ENCODE measurements at places on chromosomes 5 and 9.

DNA sequence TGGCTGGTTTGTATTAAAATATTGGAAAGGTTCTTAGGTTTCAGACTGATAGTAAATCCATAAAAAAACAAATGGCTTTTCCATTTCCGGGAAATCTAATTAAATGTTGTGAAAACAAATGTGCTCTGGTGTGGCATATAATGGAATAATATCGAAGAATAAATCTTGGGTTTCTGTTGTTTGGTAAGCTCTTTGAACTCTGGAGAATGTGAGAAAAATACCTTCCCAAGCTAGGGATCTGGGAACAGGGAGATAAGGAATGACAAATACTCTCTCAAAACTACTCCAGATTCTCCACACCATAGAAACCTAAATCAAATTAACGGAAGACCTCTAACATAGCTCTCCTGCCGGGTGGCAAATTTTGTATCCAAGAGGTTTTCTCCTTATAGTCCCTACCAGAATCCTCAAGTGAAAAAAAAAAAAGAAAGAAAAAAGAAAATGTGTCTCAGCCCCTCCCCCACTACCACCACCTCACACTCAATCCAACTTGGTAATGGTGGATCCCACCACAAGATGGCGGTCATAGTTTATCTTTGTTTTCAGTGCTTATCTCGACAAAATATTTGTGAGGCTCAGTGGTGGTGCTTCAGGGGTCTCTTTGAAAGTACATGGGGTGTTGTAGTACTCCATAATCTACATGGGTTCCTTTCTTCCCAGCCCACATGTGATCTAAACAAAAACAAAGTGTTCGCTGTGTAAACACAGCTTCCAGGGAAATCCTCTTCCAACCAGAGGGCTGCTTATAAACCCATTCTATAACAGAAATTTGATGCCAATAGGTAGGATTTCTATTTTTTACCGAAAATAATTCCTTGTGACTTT lies 54.5 kb upstream of the FST start:
- no peak for DNase-seq

GRCh38 chr5:132298298-132299212 lies 4.4 kb downstream of the SLC22A4 start:
- DNase-seq: no peak

GRCh38 chr5:91469517-91470165 lies 86.5 kb upstream of the ARRDC3 start:
- DNase-seq: no peak

DNA sequence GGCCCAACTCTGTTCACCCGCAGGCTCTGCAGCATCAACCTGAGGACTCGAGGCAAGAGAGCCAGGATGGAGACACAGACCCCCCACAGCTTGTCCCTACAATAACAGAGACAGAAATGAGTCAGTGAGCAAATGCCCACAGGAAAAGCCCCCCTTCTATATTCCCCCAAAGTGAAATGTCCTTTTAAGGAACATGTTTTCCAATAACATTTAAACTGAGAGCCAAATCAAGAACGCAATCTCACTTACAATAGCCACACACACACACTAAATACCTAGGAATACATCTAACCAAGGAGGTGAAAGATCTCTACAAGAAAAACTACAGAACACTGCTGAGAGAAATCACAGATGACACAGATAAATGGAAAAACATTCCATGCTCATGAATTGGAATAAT lies 49.0 kb downstream of the TEX10 start:
- DNase-seq: no peak

- no peak for DNase-seq
These were observed 63.1 kb upstream of the NR3C1 start for GRCh38 chr5:143466632-143467031.

- DNase-seq: no peak
These were observed 103.9 kb upstream of the DAPK1 start for GRCh38 chr9:87393706-87394230.

- no peak for DNase-seq
These were observed 8.9 kb upstream of the PTAR1 start for GRCh38 chr9:69768716-69769115.

DNA sequence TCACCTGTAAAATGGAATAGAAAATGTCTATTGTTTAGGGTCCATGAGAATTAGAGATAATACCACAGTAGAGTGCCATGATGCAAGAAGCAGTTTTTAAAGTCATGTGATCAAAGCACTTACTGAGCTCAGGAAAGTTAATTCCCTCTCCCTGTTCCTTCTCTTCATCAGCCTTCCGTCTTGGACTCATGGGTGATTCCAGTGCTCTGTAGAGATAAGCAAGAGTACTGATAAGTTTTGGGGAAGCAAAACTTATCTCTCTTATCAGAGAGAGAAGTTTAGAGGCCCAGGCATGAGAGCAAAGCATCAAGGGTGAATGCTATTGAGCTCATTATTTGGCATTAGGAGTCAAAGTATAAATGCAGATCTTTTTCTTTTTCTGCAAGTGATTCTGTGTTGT lies 410.1 kb downstream of the AGTPBP1 start:
- no peak for DNase-seq

- no peak for DNase-seq
These were observed 171.2 kb upstream of the ACTBL2 start for GRCh38 chr5:57653636-57654290.

DNA sequence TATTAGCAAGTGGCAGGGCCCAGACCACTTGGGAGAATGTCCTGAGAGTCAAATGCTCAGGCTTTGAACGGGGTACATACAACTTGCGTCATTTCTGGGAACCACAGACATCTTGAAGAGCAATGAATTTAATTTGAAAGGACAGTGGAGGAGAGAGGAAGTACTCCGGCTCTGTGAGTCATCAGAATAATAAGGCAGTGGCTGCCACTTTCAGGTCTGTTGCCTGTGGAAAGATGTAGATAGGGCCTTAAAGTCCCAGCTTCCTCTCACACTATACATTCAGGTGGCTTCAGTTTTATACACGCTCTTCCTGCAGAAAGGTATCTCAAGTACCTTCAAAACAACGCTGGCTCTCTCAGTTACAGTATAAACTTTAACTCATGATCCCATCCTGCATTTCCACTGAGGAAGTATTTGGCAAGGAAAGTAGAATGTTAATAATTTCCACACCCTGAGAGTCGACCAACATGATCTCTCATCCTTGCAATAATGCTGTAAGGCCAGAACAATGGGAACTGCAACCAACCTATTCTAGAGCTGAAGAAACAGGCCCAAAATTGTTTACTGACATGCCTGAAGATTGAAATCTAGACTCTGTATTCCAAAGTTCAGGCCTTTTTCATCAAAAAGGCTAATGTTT lies 6.8 kb upstream of the PRUNE2 start:
- DNase-seq: no peak

- no peak for DNase-seq
These were observed 148.1 kb downstream of the NPR3 start for GRCh38 chr5:32859211-32859641.

DNA sequence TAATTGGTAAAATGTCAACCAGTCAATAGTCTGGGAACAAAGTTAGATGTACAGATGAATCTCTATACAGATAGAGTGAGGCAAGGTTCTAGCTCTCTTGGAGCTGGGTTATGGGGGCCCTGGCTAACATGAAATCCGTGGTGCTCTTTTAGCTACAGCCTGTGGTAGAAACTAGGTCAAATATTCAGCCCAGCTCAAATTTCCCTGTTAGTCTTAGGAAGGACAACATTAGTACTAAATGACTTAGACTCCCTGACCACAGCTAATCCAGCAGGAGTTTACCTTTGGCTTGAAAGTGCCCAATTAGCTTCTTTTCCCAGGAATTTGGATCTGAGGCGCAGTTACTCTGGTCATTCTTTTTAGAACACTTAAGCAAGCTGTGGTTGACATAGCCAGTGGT lies 170.5 kb downstream of the DMRTA1 start:
- DNase-seq: no peak

GRCh38 chr5:80928073-80928472 lies 32.1 kb upstream of the RASGRF2 start:
- no peak for DNase-seq

DNA sequence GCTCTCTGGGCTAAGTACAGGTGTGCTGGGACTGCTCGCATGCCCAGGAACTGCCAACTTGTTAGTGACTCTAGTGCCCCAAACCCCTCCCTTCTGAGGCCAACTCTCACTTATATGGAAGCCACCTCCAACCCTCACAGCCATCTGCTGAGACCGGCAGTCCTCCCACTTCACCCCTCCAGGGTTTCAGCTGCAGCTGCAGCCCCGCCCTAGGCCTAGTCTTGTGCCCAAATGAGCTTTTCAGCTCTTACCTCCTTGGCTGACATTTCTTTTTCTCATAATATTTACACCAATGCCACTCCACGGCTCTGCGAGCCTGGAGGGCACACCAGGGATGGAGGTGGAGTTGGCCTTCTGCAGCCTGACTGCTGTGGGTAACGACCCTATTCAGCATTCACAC lies 166.6 kb downstream of the ROR2 start:
- no peak for DNase-seq

GRCh38 chr5:61328791-61329549 lies 3.1 kb upstream of the ZSWIM6 start:
- DNase-seq: no peak

GRCh38 chr5:169183576-169183975 lies 117.4 kb downstream of the SLIT3 start:
- DNase-seq: no peak

- no peak for DNase-seq
These were observed 291.3 kb downstream of the TMEM232 start for GRCh38 chr5:110435207-110435606.

GRCh38 chr9:7185612-7186011 lies 427.8 kb downstream of the KDM4C start:
- no peak for DNase-seq

DNA sequence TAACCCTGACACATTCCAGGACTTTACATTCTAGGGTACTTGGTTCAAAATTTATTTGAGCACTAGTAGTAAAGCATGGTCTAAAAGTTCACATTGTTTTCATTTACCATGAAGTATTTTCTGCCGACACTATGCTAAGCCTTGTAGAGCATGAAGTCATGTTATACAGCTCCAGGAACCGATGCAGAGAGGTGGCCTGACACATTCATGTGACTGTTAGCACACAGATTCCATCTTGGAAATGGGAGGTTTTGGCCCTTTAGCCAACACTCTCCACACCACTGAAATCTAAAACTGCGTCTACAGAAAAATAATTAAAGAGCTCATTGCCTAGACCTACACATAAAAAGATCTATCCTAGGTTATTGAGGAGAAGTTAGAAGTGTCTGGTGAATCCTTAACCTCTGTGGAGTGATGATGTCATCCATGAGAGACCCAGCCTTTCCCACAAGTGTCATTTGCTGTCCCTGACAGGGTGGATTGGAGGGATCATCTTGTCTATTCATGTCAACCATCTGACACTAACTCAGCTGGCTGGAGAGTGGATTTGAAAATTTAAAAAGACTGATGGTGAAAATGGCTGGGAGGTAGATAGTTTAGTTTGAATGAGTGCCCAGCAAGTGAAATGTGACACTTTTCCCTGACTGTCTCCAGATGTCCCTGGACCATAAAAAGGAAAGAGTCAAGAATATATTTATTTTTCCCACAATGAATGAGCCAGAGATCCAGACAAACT lies 1.3 kb downstream of the RANBP3L start:
- DNase-seq: no peak

DNA sequence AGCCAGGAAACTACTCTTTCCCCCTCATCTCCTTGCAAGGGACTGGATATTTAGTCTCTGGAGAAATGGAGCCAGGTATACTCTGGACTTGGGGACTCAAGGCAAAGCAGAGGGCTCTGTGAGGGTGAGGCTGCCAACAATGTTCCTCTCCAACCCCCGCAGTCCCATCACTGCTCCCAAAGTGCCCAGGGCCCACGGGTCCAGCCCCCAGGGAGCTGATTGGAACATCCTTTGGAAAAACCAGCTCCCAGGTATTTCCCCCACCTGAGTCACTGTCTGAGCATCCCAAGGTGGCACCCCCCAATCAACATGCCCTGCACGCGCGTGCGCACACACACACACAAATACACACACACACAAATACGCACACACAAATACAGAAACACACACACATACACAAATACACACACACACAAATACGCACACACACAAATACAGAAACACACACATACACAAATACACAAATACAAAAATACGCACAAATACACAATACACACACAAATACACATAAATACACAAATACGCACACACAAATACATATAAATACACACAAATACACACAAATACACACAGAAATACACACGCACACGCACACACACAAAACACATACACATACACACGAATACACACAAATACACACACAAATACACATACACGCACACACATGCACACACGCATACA lies 137.4 kb downstream of the DAB2IP start:
- no peak for DNase-seq

DNA sequence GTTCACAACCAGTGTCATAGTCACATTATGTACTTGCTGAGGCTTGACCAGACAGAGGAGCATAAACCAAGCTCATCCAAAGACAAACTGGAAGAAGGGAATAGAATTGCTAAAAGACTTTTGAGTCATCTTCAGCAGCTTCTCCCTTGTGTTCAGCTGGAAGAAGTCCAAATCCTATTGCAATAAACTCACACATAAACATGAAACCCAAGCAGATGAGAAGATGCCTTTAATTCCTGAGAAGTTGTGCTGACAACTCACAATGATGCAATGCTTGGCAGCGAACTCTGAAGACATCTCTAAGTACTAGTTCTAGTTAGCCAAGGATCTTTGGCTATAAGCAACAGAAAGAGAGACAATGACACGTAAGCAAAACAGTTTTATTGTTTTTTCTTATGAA lies 642.1 kb downstream of the KCTD16 start:
- no peak for DNase-seq

GRCh38 chr9:1198085-1198484 lies 147.9 kb downstream of the DMRT2 start:
- DNase-seq: no peak

GRCh38 chr5:89011778-89012711 lies 129.1 kb upstream of the MEF2C start:
- no peak for DNase-seq

DNA sequence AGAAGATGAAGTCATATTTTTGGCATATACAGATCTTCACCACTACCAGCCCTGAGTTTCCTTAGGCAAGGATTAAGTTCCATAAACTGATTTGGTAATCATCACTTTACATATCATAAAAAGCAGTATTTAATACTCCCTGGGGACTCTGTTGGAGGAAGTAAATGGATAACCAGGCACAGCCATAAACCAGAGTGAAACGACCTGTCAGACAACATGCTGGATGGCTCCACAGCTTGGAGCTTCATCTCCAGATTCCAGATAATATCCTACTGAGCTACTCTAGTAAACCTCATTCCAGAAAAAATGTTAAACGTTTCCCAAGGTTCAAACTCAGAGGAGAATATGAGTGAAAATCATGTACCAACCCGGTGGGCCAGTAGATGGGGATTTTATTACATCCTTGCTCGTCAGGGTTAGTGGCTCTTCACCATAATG lies 109.2 kb downstream of the BASP1 start:
- no peak for DNase-seq

DNA sequence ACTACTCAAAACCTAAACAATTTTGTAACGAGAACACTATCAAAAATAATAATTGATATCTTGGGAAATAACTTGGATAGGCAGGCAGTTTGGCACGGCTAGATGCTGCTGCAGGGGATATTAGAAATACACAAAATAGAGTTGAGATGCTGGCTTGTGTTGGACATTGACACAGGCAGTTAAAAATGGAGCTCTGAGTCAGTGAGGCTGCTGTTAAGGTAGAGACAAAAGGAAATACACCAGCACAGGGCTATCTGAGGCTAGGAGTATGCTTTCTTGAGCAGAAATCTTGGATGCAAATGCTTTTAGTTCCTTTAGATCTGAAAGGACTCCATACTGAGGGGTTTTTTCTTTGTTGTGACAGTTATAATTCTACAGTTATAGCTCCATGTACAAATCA lies 16.6 kb downstream of the TENT2 start:
- DNase-seq: no peak

GRCh38 chr5:180139731-180140055 lies 68.1 kb upstream of the RNF130 start:
- no peak for DNase-seq

GRCh38 chr9:6779417-6780241 lies 21.9 kb downstream of the KDM4C start:
- DNase-seq: no peak

Measured in stimulated activated CD4-positive, alpha-beta T cell treated with anti-CD3 and anti-CD28 coated beads, Interleukin-15, amount 100 ng/mL, for 48 hours (primary cell).